ENCODE measurements at places on chromosomes 5 and 9. TPM values are rescaled to one million over a fixed set of nuclear protein-coding genes. Genes with fewer than 3 reads are reported as not detected.
A peak's percentile ranks its signal among the peaks of the same experiment; 100 is the strongest.

GRCh38 chr5:164306662-164307061, 801.2 kb downstream of the MAT2B start:
- DNase-seq = peak; percentile 14

DNA sequence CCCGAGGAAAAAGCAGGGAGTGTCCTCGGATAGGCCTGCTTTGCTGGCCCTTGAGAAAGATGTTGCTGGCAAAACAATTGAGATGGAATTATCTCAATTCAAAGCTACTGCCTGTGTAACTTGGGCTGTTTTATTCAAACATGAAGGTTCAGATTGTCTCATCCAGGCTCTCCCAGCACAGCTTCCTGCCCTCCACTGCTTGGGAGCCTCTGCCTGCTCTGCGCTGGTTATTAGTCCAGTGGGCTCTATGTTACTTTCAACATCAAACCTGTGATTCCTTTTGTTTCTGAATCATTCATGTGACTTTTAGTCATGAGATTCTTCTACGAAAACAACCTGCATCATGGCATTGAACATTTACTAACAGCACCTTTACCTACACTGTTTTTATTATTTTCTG, 123.2 kb downstream of the SNCAIP start:
- no peak for DNase-seq

DNA sequence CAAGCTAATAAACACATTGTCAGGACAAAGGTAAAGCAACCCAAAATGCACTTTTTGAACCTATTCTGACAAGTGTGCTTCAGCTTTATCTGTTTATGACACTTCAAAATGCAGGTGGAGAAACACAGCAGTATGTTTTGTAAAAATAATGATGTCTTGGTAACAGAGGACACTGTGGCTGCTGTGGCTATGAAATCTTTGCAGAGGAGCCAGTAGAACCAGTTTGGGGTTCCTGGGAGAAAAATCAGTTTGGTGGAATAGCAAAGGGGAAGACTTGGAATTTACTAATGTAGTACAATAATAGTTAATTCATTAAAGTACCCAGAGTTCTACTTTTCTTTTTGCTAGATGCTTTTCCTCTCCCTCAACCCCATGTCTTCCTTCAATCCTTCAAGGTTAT, 40.6 kb downstream of the SIL1 start:
- DNase-seq = no peak

- no peak for DNase-seq
These were observed 155.7 kb upstream of the EFNA5 start for GRCh38 chr5:107826311-107827000.

DNA sequence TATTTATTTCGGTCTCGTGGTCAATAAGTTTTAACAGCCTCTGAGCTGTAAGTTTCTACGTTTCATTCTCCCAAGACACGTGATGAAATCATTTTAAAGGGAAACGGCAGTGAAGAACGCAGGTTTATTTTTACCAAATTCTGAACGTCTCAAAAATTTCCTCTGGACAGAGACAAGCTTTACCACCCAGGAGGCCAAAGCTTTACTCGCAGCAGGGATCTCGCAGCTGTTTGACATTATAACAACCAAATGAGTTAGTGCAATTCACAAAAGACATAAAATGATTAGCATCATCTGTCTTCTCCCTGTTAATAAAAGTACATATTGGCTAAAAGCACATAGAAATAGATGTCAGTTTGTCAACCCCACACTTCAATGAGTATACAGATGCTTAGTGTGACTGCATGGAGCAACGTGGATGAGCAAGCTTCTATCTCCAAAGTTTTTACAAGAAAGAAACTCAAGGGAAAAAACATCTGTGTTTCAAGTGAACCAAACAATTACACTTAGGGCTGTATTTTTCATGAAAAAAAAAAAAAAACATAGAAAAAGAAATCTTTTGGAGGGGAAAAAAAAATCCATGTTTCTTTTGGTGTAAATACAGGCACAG, 2.5 kb downstream of the SEMA5A start:
- DNase-seq = no peak

DNA sequence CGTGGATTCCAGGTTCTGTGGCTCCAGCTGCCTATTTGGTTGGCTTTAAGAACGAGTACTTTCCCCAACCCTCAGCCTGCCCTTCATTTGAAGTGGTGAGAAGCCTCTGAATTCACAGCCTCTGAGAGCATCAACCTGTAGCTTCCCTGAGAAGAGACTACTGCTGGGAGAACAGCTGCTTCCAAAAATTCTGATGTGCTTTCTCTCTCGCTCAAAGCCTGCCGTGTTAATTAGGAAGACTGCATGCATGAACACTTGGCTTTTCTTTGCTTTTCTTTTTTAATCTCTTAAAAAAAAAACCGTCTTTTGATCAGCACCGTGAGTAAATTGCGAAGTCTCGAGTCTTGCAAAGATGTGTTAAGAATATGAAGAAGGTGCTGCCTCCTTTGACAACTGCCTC, 153.4 kb upstream of the MAP1B start:
- no peak for DNase-seq

GRCh38 chr9:127783111-127784008, 2.5 kb upstream of the CDK9 start:
- DNase-seq = no peak

DNA sequence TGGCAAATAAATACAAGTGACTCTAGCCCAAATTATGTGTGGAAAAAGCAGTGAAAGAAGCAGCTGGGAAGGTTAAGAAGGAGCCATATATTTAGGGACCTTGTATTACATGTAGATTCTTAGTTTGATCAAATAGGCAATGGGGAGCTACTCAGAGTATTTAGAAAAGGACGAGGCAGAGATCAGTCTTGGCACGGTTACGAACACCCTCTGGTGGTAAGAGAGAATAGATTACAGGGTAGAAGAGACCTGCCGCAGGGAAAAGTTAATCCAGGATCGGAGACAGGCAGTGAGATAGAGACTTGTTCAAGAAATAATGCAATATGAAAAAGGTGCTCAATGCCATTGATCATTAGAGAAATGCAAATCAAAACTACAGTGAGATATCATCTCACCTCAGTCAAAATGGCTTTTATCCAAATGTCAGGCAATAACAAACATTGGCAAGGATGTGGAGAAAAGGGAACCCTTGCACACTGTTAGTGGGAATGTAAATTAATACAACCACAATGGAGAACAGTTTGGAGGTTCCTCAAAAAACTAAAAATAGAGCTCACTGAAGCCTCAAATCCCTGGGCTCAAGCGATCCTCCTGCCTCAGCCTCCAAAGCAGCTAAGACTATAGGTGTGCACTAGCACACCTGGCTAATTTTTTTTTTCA, 12.0 kb downstream of the INIP start:
- no peak for DNase-seq

- peak; percentile 51 for DNase-seq
These were observed 627.3 kb upstream of the NUDT12 start for GRCh38 chr5:104189909-104190308.

GRCh38 chr5:180988592-180988991, at the start of gene BTNL3:
BTNL3 (plus strand) TSS chr5:180988846; CDS start chr5:180989029, 183 bp downstream.
- no peak for DNase-seq

DNA sequence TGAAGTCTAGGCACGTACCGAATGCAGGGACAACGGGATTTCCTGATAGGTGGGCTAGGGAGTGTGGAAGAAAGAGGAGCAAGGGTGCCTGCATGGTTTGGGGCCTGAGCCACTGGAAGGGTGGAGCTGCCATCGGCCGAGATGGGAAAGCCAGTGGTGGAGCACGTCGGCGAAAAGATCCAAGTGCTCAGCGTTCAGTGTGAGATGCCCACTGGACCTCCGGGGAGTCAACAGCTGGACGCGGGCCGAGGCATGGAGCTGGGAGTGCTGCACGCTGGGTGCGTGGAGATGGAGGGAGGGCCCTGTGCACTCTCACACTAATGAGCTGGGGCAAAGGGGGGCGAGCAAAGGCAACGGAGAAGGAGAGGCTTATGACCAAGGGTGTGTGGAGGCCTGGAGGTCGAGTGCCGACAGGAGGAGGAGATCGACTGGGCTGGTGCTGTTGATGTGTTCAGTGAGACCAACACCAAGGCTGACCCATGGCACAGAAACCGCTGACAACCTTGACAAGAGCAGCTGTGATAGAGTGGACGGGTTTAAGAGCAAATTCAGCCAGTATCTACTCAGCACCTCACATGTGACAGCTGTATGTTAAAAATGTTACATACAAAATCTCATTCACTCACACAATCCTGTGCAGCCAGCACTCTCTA, 85.7 kb downstream of the STK10 start:
- no peak for DNase-seq

DNA sequence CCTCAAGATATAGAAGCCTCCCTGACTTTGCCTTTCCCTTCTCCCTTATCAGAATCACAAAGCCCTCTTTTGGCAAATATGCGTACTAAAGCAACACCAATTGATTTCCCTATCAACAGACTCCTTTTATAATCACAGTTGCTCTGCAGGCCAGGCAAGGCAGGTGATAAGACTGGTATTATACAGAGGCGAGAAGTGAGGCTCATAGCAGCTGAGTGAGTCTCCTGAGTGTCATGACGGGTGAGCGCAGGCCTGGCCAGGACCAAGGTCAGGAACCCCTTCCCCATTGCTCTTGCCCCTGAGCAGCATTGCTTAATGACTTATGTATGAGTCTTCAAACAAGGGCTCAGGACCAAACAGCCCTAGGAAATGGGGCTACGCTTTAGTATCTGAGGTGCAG, 70.8 kb downstream of the FBXO38 start:
- DNase-seq = no peak

- no peak for DNase-seq
These were observed 197.0 kb downstream of the MCTP1 start for GRCh38 chr5:95087816-95088317.

DNA sequence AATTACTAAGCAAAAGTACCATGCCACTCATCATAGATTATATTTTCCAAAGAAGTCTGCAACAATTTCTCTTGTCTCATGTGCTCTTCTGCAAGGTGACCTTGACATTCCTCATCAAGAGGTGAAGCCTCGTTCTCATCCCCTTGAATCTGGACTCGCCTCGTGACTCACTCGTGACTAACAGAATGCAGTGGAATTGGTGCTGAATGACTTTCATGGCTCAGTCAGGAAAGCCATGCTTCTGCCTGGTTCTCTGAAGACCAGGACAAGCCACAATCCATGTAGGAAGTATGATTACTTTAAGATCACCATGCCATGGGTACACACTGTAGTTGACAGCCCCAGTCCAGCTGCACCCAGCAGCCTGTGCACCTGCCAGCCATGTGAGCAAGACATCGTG, 335.8 kb downstream of the GADD45G start:
- no peak for DNase-seq

DNA sequence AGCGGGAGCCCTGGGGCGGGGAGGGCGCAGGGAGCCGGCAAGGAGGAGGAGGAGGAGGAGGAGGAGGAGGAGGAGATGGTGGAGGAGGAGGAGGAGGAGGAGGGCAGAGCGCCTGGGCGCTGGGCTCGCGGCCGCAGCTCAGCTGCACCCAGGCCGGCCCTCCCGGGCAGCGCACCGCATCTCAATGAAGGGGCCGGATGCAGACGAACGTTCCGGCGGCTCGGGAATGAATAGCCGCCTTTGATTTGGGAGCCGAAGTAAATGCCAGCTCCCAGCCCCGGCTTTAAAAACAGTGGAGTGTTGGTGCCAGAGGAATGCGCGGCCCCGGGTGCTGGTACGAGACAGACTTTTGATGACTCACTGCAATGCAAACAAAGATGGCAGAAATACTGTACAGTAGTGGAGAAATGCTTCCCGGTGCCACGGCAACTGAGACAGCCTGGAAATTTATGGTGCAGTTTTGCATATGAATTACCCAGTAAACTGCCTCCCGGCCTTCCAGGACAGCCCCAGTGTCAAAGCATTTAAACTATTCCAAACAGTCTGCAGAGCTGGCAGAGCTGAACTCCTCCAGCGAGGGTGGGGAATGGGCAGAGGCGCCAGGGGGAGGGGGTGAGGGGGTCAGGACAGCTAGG, 43.1 kb downstream of the NACC2 start:
- DNase-seq = peak; percentile 78

DNA sequence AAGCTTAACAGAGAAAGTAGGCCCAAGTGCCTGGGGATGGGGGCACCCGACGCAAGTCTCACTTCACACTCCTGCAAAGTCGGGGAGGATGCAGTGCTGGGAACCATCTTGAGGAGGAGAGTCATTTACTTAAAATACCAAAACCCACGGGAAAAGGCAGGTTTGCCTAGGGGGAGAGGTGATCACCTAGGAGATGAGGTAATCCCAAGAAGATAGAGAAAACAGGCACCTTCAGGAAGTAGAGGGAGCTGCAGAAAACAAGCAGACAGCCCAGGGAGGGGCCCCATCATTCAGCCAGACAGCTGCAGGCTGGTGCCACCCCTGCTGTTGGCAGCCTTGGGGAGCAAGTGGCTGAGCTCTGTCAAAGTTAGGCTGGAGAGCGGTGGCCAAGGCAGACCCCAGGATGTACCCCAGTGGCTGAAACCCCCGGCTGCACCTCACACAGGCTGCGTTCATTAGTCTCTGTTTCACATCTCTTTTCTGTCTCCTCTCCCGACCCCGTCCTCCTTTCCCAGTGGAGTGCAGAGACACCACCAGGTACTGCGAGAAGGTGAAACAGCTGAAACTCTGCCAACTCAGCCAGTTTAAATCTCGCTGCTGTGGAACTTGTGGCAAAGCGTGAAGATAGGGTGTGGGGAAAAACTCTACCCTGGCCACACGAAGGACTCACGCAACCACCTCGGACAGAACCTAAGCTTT, 124.9 kb downstream of the SAXO1 start:
- DNase-seq = no peak

DNA sequence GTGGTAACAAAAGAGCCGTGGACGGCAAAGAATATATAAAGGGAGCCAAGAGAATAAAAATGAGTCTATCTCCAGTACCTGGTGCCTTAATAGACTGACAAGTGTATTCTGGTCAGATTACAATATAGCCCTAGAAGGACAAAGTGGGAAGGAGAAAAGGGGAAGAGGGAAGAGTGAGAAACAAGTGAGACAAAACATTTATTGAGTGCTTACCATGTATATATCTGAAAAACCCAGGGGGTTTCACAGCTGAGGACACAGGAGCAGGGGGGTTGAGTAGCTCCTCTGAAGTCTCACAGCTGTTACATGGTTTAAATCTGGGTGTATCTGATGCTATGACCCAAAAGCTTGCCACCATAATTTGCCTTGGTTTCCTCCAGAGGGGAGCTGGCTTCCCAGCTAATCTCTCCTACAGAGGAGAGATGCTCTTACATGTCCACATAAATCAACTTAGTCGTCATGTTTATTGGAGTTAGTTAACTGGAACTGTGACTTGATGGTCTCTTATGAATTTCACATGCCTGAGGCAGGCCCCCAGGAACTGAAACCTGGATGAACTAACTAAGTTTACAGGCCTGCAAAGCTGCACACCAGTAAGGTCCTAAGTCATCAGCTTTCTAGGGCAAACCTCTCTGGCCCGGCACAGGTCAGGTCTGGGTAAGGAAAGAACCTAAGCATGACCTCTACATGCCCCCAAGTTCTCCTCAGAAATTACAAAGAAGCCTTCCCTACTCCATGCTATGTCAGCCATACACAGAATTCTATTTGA, 15.5 kb downstream of the SIL1 start:
- DNase-seq = no peak

Gene ANKDD1B
- 0.70 TPM for total RNA-seq

Gene ZNF658
- 2.1 TPM for total RNA-seq

Gene PLPPR1
- total RNA-seq = 1.1 TPM

Gene PCDHA9
- 0.06 TPM for total RNA-seq

Gene ORM2
- total RNA-seq = not detected

Gene ADAMTS19
- under 0.01 TPM for total RNA-seq

Gene WNK2
- total RNA-seq = 0.06 TPM

Gene EEIG1
- total RNA-seq = 29.6 TPM

Gene NOXA1
- total RNA-seq = 1.7 TPM
